ENCODE measurements at places on chromosomes 5 and 9.

DNA sequence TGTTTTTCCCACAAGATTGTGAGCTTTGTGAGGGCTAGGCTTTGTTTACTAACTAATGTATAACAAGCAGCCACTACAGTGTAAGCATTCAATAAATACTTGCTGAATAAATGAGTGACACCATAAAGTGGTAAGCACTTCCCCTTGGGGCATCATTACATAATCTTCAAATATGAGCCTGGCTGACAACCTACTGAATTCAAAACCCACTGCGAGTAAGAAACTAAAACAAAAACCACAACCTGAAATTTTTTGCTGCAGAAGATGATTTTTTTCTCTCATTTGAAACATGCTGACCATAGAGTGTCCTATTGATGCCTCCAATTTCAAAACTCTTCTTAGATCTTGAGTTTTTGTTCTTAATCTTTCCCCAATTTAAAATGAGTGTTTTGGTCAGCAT lies 331.3 kb upstream of the CCNG1 start:
- DNase-seq: no peak

- DNase-seq: no peak
Measured at GRCh38 chr5:173907686-173908371, 19.7 kb downstream of the CPEB4 start.

- no peak for DNase-seq
Measured at GRCh38 chr5:56091664-56092063, 96.9 kb upstream of the IL6ST start.

GRCh38 chr5:110268985-110269384 lies 457.5 kb downstream of the TMEM232 start:
- no peak for DNase-seq

- DNase-seq: no peak
Measured at GRCh38 chr5:162067655-162068411, at the start of gene GABRG2. Gene GABRG2 (plus strand): TSS chr5:162067773. CDS start chr5:162068000, 227 bp downstream.

DNA sequence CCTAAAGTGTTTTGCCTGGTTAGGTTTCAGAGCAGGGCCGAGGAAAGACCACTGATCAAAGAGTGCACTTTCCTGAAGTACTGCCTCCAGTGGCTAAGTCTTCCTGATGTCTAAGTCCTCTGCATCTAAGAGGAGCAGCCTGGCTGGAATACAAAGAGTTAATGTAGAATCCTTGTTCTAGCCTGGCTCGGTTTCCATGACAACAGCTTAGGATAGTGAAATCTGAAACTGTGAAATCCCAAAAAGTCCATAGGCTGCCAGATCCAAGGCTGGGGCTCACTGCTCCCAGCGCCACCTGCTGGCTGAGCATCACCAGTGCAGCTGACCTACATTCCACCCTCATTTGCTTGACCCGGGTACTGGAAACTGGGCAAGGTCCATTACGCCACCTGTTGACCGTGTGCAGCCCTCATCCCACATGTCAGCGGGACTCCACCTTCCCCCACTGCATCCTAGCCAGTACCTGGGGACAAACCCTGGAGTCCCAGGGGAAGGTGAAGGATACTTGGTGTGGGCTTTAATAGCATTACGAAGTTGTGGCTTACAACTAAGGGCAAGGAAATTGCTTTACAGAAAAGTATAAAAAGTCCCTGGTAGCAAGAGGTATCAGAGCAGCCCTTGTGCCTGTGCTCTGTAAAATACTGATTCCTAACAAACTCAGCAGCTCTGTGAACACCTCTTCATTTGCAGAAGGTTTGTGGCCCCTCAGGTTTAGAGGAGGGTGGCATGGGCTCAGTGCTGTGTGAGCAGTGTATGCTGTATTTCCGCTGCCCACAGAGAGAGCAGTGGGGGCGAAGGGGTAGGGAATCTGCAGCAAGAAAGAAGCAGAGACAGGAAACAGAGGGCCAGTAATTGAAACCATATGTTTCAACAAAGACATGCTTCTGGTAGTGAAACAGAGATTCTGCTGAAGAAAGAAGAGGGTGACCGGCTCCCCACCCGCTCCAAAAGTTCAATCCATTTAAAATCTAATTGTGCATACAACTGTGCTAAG lies 36.0 kb downstream of the PCDHGC5 start:
- DNase-seq: peak; percentile 58

DNA sequence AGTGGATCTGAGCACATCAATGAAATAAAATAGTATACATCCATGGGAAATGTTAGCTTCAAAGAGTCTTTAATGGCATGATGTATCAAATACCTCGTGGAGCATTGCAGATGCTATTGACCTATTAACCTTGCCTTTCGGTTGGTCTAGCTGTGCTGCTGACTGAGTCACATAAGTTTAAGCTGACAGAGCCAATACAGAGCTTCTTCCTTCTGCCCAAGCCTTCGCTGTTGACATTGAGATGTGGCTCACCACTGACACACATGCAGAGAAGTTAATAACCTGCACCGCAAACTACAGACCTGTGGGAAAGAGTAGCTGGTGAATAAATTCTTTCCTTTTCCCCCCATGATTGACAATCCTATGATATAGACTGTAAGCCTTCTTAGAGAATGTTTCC lies 78.2 kb downstream of the LURAP1L start:
- DNase-seq: no peak

DNA sequence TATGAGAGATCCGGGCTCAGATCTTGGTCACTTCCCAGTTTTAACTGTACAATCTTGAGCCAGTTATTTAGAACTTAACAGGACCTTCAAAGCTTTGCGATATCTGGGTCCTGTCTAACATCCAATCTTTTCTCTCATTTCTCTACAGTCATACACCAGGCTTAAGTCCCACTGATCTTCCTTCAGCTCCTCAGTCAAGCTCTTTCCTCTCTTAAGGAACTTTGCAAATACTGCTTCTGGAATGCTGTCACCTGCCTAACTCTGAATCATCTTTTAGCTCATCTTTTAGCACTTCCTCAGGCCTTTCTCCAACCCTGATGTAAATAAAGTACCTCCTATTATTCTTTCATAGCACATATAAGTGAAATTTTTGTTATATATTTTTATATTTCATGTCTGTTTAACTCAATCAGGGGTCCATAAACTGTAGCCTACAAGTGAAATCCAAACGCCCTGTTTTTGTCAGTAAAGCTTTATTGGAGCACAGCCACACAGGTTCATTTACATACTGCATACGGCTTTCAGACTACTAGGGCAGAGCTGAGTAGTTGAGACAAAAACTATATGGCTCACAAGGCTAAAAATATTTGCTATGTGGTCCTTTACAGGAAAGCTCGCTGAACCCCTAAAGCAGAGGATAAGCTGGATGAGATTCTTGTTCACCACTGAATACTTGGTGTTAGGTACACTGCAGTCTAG lies 63.5 kb downstream of the MEF2C start:
- no peak for DNase-seq

GRCh38 chr5:173515526-173515925 lies 100.9 kb downstream of the BOD1 start:
- no peak for DNase-seq

All from CD4-positive, alpha-beta T cell treated with Interleukin-15 for 1 hour (primary cell).